Kidney (tissue), 22 donors: ENCODE measurements at places on chromosomes 5 and 9.
A peak's percentile ranks its signal among the peaks of the same experiment; 100 is the strongest.

GRCh38 chr5:111975133-111975532 lies 218.1 kb upstream of the NREP start:
- DNase-seq = no peak

DNA sequence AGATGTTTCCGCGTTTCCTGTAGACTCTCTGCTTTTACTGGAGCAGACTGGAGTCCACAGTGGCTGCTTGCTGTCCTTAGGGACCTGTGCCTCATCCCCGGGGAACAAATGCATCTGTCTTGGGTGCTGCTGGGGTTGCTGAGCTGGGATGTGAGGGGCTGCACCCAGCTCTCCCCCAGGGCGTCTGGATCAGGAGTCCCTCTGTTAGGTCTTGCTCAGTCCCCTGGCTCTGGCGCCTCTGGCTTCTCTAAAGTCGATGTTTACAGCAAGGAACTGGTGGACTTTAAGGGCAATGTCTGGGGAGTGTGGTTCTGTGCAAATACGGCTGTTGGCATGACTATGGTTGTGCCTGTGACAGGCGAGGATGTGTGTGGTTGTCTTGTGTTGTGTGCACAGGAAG lies 91.4 kb downstream of the CACNA1B start:
- DNase-seq = peak; percentile 35

GRCh38 chr9:38689678-38690077 lies 30.3 kb downstream of the FAM240B start:
- peak; percentile 82 for DNase-seq

- no peak for DNase-seq
Observed at GRCh38 chr5:124738681-124739633, 7.5 kb downstream of the ZNF608 start.

DNA sequence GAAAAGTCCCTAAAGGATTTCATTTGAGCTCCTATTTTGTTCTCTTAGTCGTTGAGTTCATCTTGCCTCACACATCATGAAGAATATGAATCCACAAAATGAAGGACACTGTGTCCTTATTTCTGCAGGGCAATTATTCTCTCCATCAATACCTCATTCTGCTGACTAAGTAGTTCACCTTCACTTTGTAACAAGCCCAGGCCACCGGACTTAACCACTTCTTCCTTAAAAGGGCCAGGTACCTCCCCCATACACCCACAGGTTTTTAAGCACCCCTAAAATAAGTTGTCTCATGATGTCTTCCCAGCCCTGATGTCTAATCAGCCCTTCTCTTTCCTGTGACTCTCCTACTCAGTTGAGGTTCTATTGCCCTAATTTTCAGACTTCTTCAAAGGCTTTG lies 67.1 kb upstream of the PLPP6 start:
- DNase-seq = no peak

GRCh38 chr5:177576169-177576568 lies 15.8 kb upstream of the TMED9 start:
- DNase-seq = no peak

GRCh38 chr5:158938200-158938599 lies 161.5 kb downstream of the EBF1 start:
- DNase-seq = peak; percentile 24

DNA sequence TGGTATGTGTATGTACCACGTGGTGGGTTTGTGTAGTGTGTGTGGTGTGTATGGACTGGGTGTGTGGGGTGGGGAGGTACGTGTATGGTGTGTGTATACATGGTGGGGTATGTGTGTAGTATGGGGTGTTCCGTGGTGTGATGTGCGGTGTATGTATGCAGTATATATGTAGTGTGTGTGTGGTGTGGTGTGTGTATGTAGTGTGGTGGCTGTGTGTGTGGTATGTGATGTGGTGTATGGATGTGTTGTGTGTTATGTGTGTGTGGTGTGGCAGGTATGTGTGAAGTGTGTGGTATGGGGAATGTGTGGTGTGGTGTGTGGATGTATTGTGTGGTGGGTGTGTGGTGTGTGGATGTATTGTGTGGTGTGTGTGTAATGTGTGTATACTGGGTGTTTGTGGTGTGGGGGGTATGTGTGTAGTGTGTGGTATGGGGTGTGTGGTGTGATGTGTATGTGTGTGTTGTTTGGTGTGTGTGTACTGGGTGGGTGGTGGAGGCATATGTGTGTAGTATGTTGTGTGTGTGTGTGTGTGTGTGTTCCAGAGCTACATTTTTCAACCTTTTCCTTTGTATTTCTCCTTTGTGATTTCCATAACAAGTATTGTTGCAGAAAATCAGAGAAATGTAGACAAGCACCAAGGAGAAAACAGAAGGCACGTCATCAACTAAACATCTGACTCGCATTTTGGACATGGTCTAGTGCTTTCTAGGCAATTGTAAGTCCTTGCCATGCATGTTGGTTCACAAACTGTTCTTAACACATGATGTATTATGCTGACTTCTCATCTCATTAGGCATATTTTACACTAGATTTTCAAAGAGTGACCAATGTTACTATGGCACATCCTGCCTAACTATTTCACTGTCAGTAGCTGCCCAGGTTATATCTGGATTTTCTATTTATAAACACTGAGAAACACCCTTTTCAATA lies 13.2 kb downstream of the SEMA4D start:
- DNase-seq = no peak
